ENCODE measurements at places on chromosomes 16 and 17. TPM values are rescaled to one million over a fixed set of nuclear protein-coding genes. Genes with fewer than 3 reads are reported as not detected.

The NPIPB13 gene
- 0.46 TPM for total RNA-seq

The PKD1 gene
- total RNA-seq, result 39.8 TPM

The CD79B gene
- 1.5 TPM for total RNA-seq

The ATP2C2 gene
- total RNA-seq, result not detected

The IL32 gene
- total RNA-seq, result 33.7 TPM

The MSLN gene
- total RNA-seq, result not detected

The MT1M gene
- 3.5 TPM for total RNA-seq

The SLC25A19 gene
- 21.4 TPM for total RNA-seq

The PRAC1 gene
- not detected for total RNA-seq

The DUXB gene
- total RNA-seq, result not detected

The SPNS2 gene
- total RNA-seq, result 6.8 TPM

The TNFRSF17 gene
- total RNA-seq, result not detected

The CCDC200 gene
- not detected for total RNA-seq

The RAB37 gene
- total RNA-seq, result 0.53 TPM

The RHBDL1 gene
- 0.73 TPM for total RNA-seq

The PPY gene
- not detected for total RNA-seq

The MEIOC gene
- not detected for total RNA-seq

The CDK5RAP3 gene
- total RNA-seq, result 75.8 TPM

The MYH2 gene
- total RNA-seq, result not detected

The UMOD gene
- not detected for total RNA-seq

The OXLD1 gene
- 29.3 TPM for total RNA-seq

The FBXW10 gene
- total RNA-seq, result under 0.01 TPM

The SCNN1G gene
- total RNA-seq, result not detected

The VTN gene
- 0.46 TPM for total RNA-seq

The ADGRG1 gene
- total RNA-seq, result 32.1 TPM

The SCN4A gene
- 0.07 TPM for total RNA-seq

The AATK gene
- 2.1 TPM for total RNA-seq

The TMED6 gene
- total RNA-seq, result 0.13 TPM

The CLDN6 gene
- not detected for total RNA-seq

The TSR1 gene
- 80.7 TPM for total RNA-seq

The KRTAP4-3 gene
- not detected for total RNA-seq

The HOXB5 gene
- total RNA-seq, result not detected

The ST6GALNAC1 gene
- total RNA-seq, result 0.33 TPM

The TPSB2 gene
- total RNA-seq, result not detected

The KRT27 gene
- not detected for total RNA-seq

The CRYBA1 gene
- not detected for total RNA-seq

The TGFB1I1 gene
- 56.6 TPM for total RNA-seq

The MED9 gene
- 10.9 TPM for total RNA-seq

The B9D1 gene
- 39.7 TPM for total RNA-seq

The PRAC2 gene
- total RNA-seq, result not detected
